ENCODE measurements at places on chromosomes 16 and 17.

GRCh38 chr16:55898592-55898991 lies 23.4 kb upstream of the CES5A start:
- no peak overlapping the region for H3K4me3 ChIP-seq
- H3K27ac ChIP-seq, result no peak overlapping the region
- H3K27me3 ChIP-seq, result no peaks in the 10 kb centered on the region
- DNase-seq, result no peak

GRCh38 chr17:74303305-74303704 lies 22.7 kb upstream of the KIF19 start:
- H3K36me3 ChIP-seq, result no peaks in the 10 kb centered on the region
- peaks cover 15% of the 10 kb centered on the region for H3K27me3 ChIP-seq
- no peaks in the 10 kb centered on the region for H3K4me1 ChIP-seq
- no peak overlapping the region for H3K4me3 ChIP-seq
- H3K27ac ChIP-seq, result no peak overlapping the region

GRCh38 chr16:61952841-61953240 lies 83.4 kb downstream of the CDH8 start:
- H3K4me3 ChIP-seq, result no peak overlapping the region
- no peaks in the 10 kb centered on the region for H3K4me1 ChIP-seq
- DNase-seq, result no peak
- no peak overlapping the region for H3K27ac ChIP-seq
- H3K36me3 ChIP-seq, result no peaks in the 10 kb centered on the region

- H3K4me1 ChIP-seq, result no peaks in the 10 kb centered on the region
- H3K4me3 ChIP-seq, result no peak overlapping the region
- no peak for DNase-seq
- H3K27me3 ChIP-seq, result peaks cover 56% of the 10 kb centered on the region
- H3K27ac ChIP-seq, result no peak overlapping the region
- H3K36me3 ChIP-seq, result no peaks in the 10 kb centered on the region
These were observed 4.7 kb upstream of the SLC13A2 start for GRCh38 chr17:28468781-28469180.

GRCh38 chr17:39915559-39915958 lies 2.9 kb downstream of the GSDMB start:
- no peaks in the 10 kb centered on the region for H3K27me3 ChIP-seq
- peaks cover 25% of the 10 kb centered on the region for H3K36me3 ChIP-seq
- H3K27ac ChIP-seq, result no peak overlapping the region
- H3K4me3 ChIP-seq, result no peak overlapping the region
- no peak for DNase-seq
- no peaks in the 10 kb centered on the region for H3K4me1 ChIP-seq

DNA sequence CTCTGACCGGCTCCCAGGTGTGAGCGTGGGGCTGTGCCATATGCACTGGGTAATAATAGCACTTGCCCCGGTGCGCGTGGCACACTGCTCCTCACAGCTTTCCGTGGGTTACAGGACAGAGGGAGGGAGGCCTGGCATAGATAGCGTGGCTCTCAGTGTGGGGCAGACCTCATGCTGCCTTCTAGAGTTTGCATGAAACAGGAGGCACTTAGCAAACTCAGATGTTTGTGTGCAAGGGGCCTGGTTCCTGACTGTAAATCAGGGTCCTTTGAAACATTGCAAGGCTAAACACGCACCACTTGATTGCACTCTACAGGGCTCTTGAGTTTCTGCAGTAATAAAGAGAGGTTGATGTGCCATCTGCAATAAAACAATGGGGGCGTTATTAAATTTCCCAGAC lies 101.7 kb downstream of the RPTOR start:
- H3K4me1 ChIP-seq, result peaks cover 22% of the 10 kb centered on the region
- H3K27ac ChIP-seq, result no peak overlapping the region
- DNase-seq, result no peak
- peaks cover 9% of the 10 kb centered on the region for H3K36me3 ChIP-seq
- H3K27me3 ChIP-seq, result no peaks in the 10 kb centered on the region

- DNase-seq, result no peak
- H3K4me3 ChIP-seq, result no peak overlapping the region
- H3K4me1 ChIP-seq, result peaks cover 2% of the 10 kb centered on the region
- H3K27ac ChIP-seq, result no peak overlapping the region
These were observed 111.8 kb downstream of the N4BP1 start for GRCh38 chr16:48497932-48498768.

DNA sequence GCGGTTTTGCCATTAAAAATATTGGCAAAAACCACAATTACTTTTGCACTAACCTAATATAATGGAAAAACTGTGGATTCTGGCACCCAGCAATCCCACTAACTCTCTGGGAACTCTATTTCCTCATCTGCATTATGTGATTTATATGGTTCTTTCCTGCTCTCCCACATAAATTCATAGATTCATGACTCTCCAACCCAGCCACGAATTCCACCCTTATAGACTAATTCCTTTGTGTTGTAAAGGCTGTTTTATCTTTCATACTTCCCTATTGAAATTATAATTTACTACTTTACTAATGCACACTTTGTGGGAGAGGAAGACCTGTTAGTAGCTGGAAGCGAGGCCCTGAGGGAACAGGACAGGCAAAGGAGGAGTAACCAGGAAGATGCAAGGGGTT lies 88.4 kb upstream of the GNAO1 start:
- no peak overlapping the region for H3K27ac ChIP-seq
- peaks cover 2% of the 10 kb centered on the region for H3K27me3 ChIP-seq
- H3K36me3 ChIP-seq, result no peaks in the 10 kb centered on the region
- no peak for DNase-seq
- no peaks in the 10 kb centered on the region for H3K4me1 ChIP-seq

- no peak for DNase-seq
- H3K27me3 ChIP-seq, result no peaks in the 10 kb centered on the region
- H3K27ac ChIP-seq, result no peak overlapping the region
- no peaks in the 10 kb centered on the region for H3K36me3 ChIP-seq
- H3K4me1 ChIP-seq, result peaks cover 2% of the 10 kb centered on the region
- no peak overlapping the region for H3K4me3 ChIP-seq
These were observed 302.3 kb downstream of the SLC39A11 start for GRCh38 chr17:72790190-72790589.

DNA sequence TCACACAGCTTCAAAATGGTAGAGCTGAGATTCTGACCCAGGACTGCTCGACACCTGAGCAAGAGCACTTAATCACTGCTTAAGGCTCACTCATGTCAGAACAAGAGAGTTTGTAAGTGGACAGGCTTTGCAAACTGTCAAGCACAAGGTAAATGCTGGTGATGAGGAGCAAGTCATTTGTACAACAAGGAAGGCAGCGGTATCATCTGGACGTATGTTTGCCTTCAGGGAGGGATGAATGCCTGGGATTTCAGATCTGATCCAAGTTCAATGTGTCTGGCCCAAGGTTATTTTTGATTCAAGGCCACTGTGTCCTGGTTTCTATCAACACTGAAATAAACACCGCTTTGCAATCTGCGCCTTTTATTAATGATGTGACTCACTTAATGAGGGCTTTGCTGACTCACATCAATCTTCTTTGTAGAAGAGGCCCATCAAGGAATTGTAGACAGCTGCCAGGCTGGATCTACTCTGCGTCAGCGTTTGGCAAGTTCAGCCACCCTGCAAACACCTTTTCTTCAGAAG lies 174.4 kb upstream of the HS3ST3A1 start:
- peak; percentile 78 for DNase-seq
- H3K4me3 ChIP-seq, result no peak overlapping the region
- no peaks in the 10 kb centered on the region for H3K27me3 ChIP-seq
- no peaks in the 10 kb centered on the region for H3K36me3 ChIP-seq
- no peaks in the 10 kb centered on the region for H3K4me1 ChIP-seq

GRCh38 chr17:63345611-63346010 lies 100.5 kb downstream of the CYB561 start:
- no peak overlapping the region for H3K4me3 ChIP-seq
- no peak overlapping the region for H3K27ac ChIP-seq
- no peak for DNase-seq
- peaks cover 34% of the 10 kb centered on the region for H3K36me3 ChIP-seq
- H3K27me3 ChIP-seq, result no peaks in the 10 kb centered on the region

DNA sequence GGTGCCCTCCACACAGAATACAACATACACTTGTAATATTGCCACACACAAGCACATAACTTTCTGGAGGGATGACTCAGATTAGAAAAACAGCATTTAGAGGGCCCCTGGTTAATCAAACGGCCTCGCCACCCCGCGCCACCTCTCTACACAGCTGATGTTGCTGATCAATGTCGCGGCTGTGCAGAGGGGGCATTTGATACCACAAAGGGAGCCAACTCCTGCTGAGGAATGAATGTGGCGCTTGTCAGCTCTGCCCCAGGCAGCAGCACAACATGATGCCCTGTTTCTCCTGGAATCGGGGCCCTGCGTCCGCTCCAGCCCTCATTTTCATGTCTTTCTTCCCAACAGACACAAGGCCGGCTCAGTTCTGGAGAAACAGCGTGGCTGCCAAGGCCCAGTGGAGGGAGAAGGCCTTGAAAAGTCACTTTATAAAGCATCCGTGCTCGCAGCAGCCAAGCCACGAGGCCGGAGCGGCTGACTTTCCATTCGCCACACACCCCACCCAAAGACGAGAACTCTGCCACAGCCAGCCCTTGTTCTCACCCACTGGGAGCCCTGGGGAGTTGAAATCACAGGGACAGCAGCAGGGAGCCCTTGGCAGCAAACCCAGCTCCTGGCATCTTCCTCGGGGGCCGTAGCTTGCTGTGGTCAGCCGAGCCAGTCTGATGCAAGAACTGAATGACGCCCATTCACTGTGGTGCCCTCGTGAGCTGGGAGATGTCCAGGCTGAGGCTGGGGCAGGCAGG lies 65.6 kb downstream of the XYLT1 start:
- no peak for DNase-seq
- H3K27ac ChIP-seq, result no peak overlapping the region

- H3K27ac ChIP-seq, result no peak overlapping the region
- no peak overlapping the region for H3K4me3 ChIP-seq
- H3K27me3 ChIP-seq, result peaks cover 63% of the 10 kb centered on the region
- no peaks in the 10 kb centered on the region for H3K4me1 ChIP-seq
These were observed 15.2 kb upstream of the DOK4 start for GRCh38 chr16:57501492-57501891.

- no peaks in the 10 kb centered on the region for H3K36me3 ChIP-seq
- H3K4me3 ChIP-seq, result no peak overlapping the region
- H3K27me3 ChIP-seq, result peaks cover 10% of the 10 kb centered on the region
- no peaks in the 10 kb centered on the region for H3K4me1 ChIP-seq
- H3K27ac ChIP-seq, result no peak overlapping the region
These were observed 251.7 kb upstream of the IRX3 start for GRCh38 chr16:54538276-54538675.

DNA sequence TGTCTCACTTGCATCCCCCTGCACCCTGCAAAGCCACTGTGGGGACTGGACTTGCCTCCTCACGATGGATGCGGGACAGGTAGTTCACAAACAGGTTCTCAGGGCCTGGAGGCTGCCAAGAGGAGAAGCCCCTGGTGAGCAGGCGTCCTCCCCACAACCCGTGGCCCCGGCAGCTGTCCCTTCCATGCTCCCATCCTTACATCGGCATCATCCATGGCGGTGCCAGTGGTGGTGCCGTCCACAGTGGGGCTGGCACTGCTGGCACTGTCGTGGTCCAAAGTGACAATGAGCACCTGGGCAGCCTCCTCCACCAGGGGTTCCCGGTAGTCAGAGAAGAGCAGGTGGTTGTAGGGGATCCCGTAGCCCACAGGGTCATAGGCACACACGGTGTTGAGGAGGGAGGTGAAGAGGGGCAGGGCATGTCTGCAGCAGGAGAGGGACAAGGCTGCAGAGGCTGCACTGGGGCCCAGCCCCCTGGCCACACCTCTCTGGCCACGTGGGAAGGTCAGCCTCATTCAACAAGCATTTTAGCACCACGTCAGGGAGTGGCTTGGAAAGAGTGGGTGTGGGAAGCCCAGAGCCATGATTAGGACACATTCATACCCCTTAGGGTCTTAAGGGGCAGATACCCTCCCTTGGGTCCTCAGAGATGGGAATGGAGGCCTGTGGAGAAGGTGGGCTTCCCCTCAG lies 12.6 kb downstream of the HID1 start:
- H3K27me3 ChIP-seq, result peaks cover 48% of the 10 kb centered on the region
- H3K4me3 ChIP-seq, result no peak overlapping the region
- H3K36me3 ChIP-seq, result no peaks in the 10 kb centered on the region
- peaks cover 11% of the 10 kb centered on the region for H3K4me1 ChIP-seq
- DNase-seq, result no peak
- H3K27ac ChIP-seq, result no peak overlapping the region

- H3K4me3 ChIP-seq, result no peak overlapping the region
- no peaks in the 10 kb centered on the region for H3K4me1 ChIP-seq
- H3K36me3 ChIP-seq, result peaks cover 13% of the 10 kb centered on the region
These were observed 94.6 kb downstream of the BANP start for GRCh38 chr16:88045820-88046303.

DNA sequence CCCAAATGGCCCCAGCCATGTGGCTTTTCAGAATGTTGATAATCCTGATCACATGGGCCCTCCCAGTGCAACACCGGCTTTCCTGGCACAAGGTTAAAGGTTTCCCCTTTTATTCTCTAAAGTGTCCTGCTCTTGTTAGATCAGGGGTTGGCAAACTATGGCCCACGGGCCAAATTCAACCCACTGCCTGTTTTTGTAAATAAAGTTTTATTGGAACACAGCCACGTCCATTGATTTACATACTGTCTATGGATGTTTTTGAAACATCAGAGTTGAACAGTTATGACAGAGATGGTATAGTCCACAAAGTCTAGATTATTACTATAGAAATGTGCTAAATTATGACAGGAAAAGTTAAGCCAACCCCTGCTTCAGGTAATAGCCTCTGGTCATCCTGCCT lies 157.3 kb downstream of the ZFHX3 start:
- peaks cover 6% of the 10 kb centered on the region for H3K4me1 ChIP-seq
- no peak for DNase-seq
- no peak overlapping the region for H3K4me3 ChIP-seq
- H3K27ac ChIP-seq, result no peak overlapping the region

GRCh38 chr16:76791151-76791550 lies 399.8 kb upstream of the MON1B start:
- H3K27ac ChIP-seq, result no peak overlapping the region
- no peak for DNase-seq
- no peaks in the 10 kb centered on the region for H3K27me3 ChIP-seq
- no peaks in the 10 kb centered on the region for H3K36me3 ChIP-seq

DNA sequence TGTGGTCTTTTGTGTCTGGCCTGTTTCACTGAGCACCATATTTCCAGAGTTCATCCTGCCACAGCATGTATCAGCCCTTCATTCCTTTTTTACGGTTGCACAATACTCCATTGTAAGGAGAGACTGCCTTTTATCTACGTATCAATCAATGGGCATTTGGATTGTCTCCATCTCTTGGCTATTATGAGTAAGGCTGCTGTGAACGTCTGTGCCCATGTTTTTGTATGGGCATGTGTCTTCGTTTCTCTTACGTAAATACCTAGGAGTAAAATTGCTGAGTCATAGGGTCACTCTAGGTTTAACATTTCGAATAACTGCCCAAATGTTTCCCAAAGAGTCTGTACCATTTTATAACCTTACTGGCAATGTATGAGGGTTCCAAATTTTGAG lies 202.8 kb upstream of the FOXF1 start:
- DNase-seq, result no peak
- H3K36me3 ChIP-seq, result no peaks in the 10 kb centered on the region
- no peak overlapping the region for H3K27ac ChIP-seq
- H3K4me1 ChIP-seq, result no peaks in the 10 kb centered on the region
- no peak overlapping the region for H3K4me3 ChIP-seq

GRCh38 chr17:45170280-45170930 lies 8.7 kb downstream of the HEXIM2 start:
- no peak for DNase-seq
- no peaks in the 10 kb centered on the region for H3K27me3 ChIP-seq
- no peak overlapping the region for H3K4me3 ChIP-seq
- peak overlapping the region; percentile 81 for H3K27ac ChIP-seq
- H3K36me3 ChIP-seq, result peaks cover 13% of the 10 kb centered on the region
